ENCODE measurements at places on chromosomes 6 and 20. TPM values are rescaled to one million over a fixed set of nuclear protein-coding genes. Genes with fewer than 3 reads are reported as not detected.

The SMAP1 gene
- 18.2 TPM for polyA plus RNA-seq

The HMGCLL1 gene
- polyA plus RNA-seq: not detected

The KIF6 gene
- not detected for polyA plus RNA-seq

The DLK2 gene
- polyA plus RNA-seq: not detected

The MEI4 gene
- 0.13 TPM for polyA plus RNA-seq

The OLIG3 gene
- not detected for polyA plus RNA-seq

The BPIFB1 gene
- polyA plus RNA-seq: not detected

The KHDRBS2 gene
- polyA plus RNA-seq: 4.4 TPM

The HLA-DRB1 gene
- polyA plus RNA-seq: 1,928 TPM

The SNAP25 gene
- not detected for polyA plus RNA-seq

The HLA-DRB5 gene
- 92.6 TPM for polyA plus RNA-seq

The COL10A1 gene
- 0.36 TPM for polyA plus RNA-seq

The SIRPB1 gene
- 2.0 TPM for polyA plus RNA-seq

The PCK1 gene
- not detected for polyA plus RNA-seq
